ENCODE measurements at places on chromosomes 4 and X.

DNA sequence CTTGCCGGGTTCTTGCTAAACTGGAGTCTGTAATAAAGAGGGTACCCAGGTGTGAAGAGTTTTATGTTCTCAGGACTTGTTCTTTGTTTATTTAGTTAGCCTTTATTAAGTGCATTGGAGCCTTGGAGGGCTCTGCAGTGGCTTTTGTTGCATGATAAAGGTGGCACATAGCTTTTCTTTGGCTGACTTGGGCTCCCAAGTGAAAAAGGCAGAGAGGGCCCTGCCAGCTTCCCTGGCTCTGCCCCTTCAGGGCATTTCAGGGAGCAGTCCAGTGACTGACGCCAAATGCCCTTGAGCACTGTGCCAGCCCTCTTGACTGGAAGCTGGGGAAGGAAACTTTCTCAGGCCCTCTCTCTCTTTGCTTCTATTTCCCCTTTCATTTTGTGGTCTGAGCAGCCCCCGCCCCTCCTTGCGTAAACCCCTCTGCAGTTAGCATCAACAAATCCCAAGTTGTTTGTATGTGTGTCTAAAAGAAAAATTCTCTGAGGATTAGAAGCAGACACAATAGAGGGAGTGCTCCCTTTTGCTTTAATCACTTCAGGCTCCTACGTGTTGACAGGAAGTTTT is 152.2 kb downstream of the NHS start:
- no peak for DNase-seq

- DNase-seq, result no peak
These were observed 228.0 kb downstream of the MID1IP1 start for GRCh38 chrX:39029221-39029620.

DNA sequence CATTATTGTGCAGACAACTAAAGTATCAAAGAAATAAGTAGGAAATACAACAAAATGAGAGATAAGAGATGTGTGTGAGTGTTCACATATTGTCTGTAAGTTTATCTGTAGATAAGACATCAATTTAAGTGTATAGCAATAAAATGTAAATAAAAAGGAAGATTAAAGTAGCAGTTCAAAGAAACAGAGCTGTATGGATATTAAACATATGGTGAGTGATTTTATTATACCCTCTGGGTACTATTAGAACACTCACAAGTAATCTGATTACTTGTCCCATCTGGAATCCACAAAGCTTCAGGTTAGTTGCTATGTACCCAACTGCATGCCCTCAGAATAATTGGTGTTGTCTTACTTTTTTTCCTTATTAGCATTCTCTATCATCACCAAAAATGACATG is 747.9 kb upstream of the ADGRL3 start:
- DNase-seq, result no peak

DNA sequence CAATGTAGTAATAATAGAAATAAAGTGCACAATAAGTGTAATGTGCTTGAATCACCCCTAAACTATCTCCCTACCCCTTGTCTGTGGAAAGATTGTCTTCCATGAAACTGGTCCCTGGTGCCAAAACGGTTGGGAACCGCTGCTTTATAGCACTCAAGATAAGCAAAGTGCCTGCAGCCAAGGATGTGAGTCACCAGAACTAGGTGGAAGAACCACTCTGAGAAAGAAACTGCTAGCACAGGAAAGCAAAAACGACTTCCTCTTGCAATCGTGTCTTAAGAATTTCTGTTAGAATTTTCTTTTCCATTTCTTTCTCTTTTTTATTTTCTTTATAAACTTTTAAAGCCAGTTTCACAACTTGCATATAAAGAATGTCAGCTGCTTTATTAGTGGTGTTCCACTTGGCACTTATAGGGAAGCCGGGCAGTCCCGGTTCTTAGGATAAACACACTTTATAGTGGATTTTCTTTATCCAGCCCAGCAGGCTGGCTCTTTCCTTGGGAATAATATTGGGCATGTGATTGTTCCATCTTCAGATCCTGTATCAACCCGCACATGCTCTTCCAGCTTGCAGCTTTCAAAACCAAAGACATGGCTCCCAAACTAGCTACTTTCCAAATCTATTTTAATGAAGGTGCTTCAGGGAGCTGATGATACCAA is 32.3 kb upstream of the CXCL8 start:
- no peak for DNase-seq

- DNase-seq, result peak; percentile 90
These were observed 8.0 kb downstream of the MSX1 start for GRCh38 chr4:4867375-4868039.

GRCh38 chrX:136797787-136798186 is 17.1 kb upstream of the ARHGEF6 start:
- no peak for DNase-seq

- DNase-seq, result no peak
These were observed 11.8 kb downstream of the TCEAL1 start for GRCh38 chrX:103640401-103641155.

- DNase-seq, result no peak
These were observed 313.5 kb upstream of the IRS4 start for GRCh38 chrX:109049903-109050302.

DNA sequence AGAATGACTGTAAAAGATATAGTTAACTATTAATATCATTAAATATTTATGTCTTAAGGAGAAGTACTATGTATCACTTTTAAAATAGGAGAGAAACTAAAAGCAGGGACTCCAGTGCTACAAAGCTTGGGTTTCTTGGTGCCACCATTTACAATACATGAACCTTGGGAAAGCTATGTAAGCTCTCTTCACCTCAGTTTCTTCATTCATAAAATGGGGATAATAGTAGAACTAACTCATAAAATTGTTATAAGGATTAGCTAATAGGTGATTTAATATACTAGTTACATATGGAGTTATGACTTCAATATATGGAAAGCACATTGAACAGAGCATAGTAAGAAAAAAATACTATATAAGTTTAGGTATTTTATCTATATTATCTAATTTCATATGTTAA is 23.7 kb downstream of the EPGN start:
- DNase-seq, result no peak

GRCh38 chr4:105996845-105997244 is 101.6 kb downstream of the NPNT start:
- DNase-seq, result no peak

- no peak for DNase-seq
These were observed 53.4 kb downstream of the CASP6 start for GRCh38 chr4:109649872-109650271.

DNA sequence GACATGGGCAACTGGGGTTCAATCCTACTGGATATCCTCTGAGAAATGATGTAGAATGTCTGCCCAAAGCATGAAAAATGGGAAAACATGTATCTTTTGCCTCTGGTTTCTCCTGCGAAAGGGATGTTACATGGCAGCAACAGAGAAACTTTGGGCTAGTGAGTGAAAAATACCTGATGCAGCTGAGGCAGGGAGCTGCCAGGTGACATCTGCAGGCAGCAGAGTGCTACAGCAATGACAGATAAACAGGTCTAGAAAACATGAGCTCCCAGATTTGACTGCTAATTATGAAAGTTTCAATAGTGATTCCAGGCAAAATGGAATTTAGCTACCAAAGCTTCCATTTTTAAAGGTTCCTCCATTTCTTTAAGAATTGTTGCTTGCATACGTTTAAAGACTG is 4.8 kb upstream of the CXCL1 start:
- peak; percentile 22 for DNase-seq

DNA sequence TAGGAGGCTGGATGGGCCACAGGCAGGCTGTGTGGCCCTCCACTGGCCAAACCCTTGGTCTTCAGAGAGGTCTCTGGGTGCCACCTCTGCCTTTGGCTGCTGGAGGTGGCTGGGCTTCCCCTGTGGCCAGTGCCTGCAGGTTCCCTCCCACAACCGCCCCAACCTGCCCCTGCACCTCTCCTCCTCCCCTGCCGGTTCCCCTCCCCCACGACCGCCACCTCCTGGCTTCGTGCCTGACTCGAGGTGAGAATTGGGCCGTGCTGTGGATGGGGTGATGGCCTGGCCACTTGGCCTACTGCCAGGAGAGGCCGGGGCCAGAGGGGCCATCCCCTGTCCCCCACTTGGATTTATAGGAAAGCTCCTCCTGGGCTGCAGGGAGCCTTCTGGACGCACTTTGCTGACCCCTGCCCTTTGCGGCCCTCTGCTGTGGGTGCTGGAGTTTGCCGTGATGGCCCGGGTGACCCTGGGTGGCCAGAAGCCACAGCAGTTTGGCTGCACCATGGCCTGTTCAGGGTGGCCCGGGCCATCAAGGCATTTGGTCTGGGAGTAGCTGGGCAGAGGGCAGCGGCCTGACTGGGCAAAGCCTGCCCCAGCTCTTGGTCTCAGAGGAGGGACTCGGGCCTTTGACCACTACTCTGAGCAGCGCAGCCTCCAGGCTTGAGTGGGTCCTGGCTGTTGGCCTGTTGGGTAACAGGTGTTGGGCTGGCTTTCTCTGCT is 3.8 kb downstream of the NAT8L start:
- DNase-seq, result no peak

- peak; percentile 27 for DNase-seq
These were observed 643 bp downstream of the SRP72 start for GRCh38 chr4:56468097-56468422.

DNA sequence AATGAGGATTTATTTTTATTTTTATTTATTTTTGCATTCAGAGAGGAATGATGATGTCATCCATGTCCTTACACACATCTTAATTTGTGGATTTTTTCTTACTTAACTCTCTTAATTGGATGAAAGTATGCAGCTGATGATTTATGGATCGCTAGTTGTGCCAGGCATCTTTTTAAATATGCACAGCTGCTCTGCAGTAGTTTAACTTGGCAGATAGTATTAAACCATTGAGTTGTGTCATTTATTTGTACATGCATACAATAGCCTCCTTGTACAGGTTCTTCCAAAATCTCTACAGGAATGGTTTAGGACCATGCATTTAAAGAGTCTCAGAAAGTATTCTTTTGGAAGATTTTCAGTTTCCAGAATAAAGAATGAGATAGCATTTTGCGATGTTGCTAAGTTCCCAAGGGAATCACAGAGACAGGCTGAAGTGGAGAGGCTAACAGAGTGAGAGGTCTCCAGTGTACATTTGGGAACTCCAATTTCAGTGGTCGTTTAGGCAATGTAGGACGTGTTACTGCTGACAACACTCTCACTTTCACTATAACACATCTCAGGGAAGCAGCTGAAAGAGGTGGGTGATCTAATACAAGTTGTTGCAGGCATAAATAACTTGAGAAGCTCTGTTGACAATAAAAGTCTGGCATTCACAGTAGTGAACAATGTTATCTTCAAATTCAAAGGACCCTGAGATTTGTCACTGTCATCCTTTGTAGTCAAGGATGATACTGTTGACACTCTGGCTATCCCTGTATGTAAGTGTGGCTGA is 49.9 kb upstream of the SCRG1 start:
- DNase-seq, result no peak

- DNase-seq, result no peak
These were observed 274.4 kb downstream of the DCTD start for GRCh38 chr4:182642831-182643230.

DNA sequence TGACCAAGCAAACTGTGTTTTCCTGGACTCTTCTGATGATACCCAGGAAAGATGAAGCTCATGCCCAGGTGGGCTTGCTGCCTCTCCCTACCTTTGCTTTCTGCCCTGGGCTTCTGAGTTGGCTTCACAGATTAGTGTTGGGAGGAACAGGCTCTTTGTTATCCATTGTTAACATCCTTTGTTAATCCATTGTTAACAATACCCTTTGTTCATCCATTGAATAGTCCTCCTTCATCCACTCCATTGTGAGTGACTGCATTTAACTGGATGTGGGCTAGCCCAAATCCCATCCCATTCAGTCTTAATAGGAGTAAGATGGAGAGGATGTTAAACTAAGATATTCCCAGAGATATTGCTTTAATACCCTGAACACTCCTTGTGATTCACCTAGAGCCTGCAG is 199.0 kb upstream of the LNX1 start:
- DNase-seq, result no peak

- DNase-seq, result no peak
These were observed 18.8 kb upstream of the TMSB4X start for GRCh38 chrX:12955882-12956703.

- DNase-seq, result no peak
These were observed 17.8 kb downstream of the CTBP1 start for GRCh38 chr4:1230971-1231636.

DNA sequence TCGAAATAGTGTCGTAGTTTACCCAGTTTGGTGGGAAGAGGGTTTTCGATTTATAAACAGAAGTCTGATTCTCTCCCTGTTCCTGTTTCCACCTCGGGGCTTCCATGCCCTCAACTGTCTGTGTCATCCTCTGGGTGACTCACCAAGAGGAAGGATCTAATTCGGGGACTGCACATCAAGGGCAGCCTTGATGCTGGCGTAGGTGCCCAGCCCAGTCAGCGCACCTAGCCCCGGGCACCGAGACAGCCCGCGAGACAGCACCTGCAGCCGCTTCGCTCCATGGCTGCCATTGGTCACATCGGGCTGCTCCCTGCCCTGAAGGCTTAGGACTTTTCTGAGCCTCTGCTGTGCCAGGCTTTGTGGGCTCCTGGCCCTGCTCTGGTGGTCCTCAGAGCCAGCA is 7.7 kb downstream of the ABCD1 start:
- DNase-seq, result no peak

DNA sequence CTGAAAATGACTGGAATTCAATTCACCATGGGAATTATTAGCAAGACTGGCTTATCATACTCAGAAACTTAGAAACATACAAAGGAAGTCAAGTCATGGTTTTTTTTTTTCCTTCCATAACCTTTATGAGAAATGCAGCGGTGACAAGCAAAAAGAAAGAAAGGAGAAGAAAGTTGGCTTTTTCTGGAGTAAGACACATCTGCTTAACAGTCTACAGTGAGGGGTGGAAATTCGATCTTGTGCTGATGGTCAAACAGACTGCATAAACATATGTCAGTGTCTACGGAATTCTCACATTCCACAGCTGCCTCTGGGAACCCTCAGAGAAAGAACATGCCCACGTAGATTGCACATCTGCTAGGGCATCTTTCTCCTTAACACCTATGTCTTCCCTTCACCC is 54.6 kb downstream of the PROM1 start:
- DNase-seq, result no peak

DNA sequence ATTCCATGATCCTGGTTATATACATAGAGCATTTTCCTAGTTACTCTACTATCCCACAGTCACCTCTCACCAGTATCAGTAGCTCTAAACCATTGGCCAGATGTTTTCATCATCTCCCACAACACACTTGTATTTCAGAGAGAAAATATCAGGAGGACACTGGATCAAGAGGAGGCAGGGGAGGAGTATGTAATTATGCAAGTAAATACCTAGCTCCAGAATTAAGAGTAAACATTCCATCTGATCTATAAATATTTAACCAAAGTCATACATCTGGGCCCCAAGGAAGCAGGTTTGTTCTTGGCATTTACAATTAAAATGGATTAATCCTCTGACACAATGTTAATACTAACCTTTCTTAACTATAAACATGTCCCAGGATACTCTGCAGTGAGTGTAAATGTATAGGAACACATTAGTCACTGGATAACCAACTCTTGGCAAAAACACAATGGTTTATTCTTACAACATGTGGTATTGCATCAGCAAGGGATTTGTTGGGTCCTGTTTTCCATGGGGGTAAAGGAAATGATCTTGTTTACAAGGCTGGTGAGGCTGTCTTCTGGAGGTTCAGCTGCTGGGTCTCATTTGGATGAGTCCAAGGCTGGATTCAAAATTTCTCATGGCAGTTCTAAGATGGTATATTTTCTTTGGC is 170.1 kb downstream of the ATG4A start:
- no peak for DNase-seq
